ENCODE measurements at places on chromosomes 7 and 10.

DNA sequence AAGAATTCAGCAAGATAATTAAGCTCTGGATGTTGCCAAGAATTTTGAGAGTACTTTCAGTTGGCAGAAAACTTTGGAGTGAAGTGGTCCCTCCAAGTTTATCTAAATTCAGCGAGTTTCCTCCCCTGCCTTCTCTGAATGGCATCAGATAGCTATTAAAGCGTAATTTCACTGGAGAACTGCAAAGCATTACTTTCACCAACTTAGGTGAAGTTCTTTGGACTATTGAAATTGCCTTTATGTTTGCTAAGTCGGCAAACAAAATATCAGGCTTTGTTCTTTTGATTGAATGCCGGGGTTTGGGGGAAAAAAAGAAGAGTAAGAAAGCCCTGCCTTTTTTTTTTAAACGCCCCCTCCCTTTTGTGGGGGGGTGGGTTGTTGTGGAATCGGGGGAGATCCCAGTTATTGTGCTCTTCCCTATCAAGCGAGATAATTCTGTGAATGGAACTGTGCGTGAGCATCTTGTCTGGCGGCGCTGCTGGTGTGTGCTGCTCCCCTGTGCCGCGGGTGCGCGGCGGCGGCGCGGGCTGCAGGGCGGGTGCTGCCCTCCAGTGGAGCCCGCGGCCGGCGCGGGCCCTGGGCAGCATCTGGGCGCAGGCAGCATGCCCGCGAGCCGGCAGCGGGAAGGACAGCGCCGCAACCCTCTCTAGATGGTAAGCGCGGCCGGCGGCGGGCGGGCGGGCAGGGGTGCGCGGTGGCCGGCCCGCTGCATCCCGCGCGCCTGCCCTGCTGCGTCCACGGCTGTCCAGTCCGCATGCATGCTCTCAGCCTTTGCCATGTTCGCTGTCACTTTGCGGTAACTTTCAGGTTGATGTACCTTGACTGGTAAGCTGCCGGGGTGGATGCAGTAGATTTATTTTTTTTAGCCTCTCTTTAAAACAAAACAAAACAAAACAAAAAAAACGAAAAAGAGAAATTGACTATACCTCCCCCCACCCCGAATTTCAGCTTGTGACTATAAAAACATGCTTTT, 176.5 kb downstream of the TCF7L2 start:
- peak; percentile 62 for DNase-seq

GRCh38 chr7:42931447-42931833, 534 bp downstream of the PSMA2 start:
- no peak for DNase-seq

DNA sequence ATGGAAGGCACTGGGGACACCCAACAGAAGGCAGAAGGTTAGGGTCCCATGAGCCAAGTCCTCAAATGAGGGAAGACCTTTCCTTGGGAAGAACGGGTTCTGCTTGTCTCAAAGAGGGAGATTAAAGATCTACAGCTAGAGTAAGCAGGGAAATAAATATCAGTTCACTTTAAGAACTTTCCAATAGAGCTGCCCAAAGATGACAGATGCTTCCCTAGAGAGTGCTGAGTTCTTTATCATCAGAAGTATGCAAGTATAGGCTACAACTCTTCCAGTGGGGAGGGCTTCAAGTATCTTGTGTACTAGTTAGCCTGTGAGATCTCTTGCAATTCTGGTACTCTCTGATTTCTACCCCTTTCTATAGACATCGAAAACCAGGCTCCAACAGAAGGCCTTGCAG, 39.4 kb downstream of the EMX2 start:
- no peak for DNase-seq

DNA sequence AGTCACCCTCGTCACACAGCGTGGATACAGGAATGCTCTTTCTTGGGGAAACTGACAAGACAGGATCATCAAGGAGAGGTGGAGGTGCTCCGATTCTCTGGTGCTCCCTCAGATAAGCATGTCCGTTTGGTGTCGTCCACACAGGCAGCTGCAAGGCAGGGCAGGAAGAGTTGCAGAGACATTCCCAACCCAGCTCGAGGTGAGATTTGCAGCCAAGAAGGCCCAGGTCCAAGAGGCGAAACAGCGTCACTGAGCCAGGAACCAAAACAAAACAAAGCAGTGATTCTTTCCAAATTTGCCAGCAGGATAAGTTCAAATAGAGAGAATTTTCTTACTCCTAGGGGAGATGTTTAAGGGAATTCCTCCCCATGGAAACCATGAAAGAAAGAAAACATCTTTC, 386.5 kb upstream of the PFKP start:
- no peak for DNase-seq

DNA sequence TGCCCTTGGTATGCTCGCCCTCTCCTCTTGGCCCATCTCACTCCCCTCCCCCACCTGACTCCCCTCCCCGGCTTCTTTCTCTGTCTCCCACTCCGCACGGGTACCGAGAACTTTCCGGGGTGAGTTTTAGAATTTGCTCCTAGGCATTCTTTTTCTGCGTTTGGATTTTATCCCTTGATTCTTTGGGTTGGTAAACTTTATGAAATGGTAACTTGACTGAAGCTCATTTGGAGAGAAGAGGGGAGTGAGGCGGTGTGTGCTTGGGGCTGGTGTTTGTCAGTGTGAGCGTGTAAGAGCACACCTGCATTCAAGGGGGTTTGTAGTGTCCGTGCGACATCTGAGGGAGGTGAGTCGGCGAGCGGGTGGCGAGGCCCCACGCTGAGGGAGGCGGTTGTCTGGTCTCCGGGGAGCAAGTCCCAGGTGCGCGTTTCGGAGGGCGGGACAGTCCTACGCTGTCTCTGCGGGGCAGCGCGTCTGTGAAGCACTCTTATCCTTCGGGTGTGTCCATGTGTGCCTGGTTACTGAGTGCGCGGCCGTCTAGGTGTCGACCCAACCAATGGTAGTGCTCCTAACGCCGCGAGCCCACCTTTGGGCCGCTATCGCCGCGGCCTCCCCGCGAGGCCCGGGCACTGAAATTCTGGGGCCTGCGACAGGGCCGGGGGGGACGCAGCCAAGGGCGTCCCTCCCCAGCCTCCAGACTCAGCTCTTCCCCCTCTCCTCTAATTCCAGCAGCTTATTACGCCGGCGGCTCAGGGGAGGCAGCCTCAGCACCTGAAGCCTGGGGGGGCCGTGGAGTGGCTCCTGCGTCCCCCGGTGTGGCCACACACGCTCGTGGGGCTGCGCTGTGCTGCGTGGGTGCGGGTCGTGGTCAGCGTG, 2.6 kb upstream of the ZNF503 start:
- DNase-seq: no peak

Data from fibroblast of the conjunctiva (primary cell).